ENCODE measurements at places on chromosomes 5 and 9.

GRCh38 chr9:72753266-72753893, 199.5 kb downstream of the ALDH1A1 start:
- no peak for DNase-seq

- DNase-seq, result no peak
These were observed 760.1 kb downstream of the MAT2B start for GRCh38 chr5:164265566-164265965.

- DNase-seq, result no peak
These were observed 10.5 kb downstream of the RPS14 start for GRCh38 chr5:150438873-150439546.

DNA sequence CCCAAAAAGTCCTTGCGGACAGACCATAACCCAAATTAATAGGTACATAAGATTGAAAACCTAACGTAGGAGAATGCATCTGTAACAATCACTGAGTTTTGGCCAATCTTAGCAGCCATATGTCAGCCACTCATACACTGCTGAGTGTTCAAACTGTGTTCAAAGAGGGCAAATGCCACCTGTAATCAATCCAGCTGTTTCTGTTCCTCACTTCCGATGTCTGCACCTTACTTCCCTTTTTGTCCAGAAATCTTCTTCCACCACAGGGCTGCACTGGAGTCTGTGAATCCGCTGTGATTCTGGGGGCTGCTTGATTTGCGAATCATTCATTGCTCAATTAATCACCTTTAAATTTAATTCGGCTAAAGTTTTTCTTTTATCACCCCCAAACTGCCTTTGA, 263.9 kb downstream of the ICE1 start:
- no peak for DNase-seq

GRCh38 chr5:159855476-159856191, 60.6 kb upstream of the ADRA1B start:
- DNase-seq, result no peak

- no peak for DNase-seq
These were observed 184.5 kb downstream of the DENND1A start for GRCh38 chr9:123745451-123745850.

GRCh38 chr5:79663212-79663611, 26.4 kb upstream of the CMYA5 start:
- DNase-seq, result no peak

GRCh38 chr5:177169271-177169670, 35.7 kb downstream of the NSD1 start:
- no peak for DNase-seq

DNA sequence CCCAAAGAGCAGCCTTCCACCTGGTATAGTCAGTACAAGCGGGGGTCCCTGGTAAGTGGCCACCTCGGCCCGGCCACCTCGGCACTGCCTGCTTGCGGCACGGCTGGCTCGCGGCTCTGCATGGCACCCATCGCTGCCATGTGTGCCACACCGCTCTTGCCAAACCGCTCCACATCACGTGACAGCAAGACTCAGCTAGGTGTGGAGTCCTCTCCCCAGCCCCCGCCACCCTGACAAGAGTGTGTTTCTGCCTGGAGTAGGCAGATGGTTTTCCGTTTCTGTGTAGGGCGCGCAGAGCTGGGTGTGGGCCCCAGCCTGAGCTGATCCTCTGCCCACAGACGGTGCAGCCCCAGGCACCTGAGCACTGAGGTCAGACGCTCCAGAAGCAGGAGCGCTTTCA, 50.5 kb upstream of the FCN2 start:
- peak; percentile 32 for DNase-seq

- no peak for DNase-seq
These were observed 629.7 kb downstream of the RAB3C start for GRCh38 chr5:59212596-59212995.

DNA sequence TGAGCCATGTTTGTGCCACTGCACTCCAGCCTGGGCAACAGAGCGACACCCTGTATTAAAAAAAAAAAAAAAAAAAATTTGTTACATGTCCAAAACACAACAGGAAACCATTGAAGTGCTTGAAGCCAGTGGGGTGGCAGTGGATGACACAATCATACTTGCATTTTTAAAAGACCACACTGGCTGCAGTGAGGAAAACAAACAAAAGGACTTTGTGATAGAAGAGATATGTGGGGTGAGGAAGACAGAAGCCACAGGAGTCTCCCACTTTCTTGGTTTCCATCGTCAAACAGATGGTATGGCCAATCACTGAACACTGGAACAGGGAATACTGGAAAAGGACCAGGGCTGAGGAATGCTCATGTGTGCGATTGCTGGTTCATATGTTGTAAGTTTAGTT, 20.9 kb upstream of the COMMD10 start:
- no peak for DNase-seq

DNA sequence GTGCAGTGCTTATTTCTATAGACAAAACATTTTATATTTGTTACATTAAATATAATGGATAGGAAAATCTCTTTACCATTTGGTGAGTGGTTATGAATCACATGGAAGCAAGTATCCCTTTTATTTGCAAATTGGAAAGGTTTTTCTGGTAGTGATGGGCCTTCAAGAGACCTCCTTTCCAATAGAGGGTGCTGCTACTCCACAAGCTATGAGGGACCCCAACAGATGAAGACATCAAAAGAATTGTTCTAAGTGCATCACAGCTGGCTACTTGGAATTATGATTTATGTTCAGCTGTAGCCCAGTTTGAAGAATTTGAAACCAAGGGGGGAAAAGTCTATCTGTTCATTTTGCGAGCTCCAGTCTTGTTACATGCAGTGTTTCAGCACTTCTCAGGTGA, 493.7 kb upstream of the SGCD start:
- peak; percentile 10 for DNase-seq

GRCh38 chr5:140107312-140108092, 6.4 kb upstream of the PURA start:
- DNase-seq, result peak; percentile 56

- DNase-seq, result no peak
These were observed 92.1 kb downstream of the CRB2 start for GRCh38 chr9:123447934-123448646.

- peak; percentile 48 for DNase-seq
These were observed at the start of gene INSYN2B for GRCh38 chr5:169980418-169981053. Gene INSYN2B, minus strand, starts transcription at chr5:169980495. Its CDS starts 96,597 bp downstream, at chr5:169883898.

- no peak for DNase-seq
These were observed 232.0 kb downstream of the CHSY3 start for GRCh38 chr5:130136300-130136699.

- no peak for DNase-seq
These were observed 140.4 kb downstream of the ESM1 start for GRCh38 chr5:54844905-54845566.

- DNase-seq, result no peak
These were observed 772.1 kb upstream of the DMAC1 start for GRCh38 chr9:8571643-8572042.

GRCh38 chr5:1445313-1445688, at the start of gene SLC6A3:
Gene SLC6A3, minus strand, starts transcription at chr5:1445440. Its CDS starts 2,243 bp downstream, at chr5:1443197.
- no peak for DNase-seq

- DNase-seq, result no peak
These were observed 35.6 kb downstream of the CCL28 start for GRCh38 chr5:43376496-43377140.

DNA sequence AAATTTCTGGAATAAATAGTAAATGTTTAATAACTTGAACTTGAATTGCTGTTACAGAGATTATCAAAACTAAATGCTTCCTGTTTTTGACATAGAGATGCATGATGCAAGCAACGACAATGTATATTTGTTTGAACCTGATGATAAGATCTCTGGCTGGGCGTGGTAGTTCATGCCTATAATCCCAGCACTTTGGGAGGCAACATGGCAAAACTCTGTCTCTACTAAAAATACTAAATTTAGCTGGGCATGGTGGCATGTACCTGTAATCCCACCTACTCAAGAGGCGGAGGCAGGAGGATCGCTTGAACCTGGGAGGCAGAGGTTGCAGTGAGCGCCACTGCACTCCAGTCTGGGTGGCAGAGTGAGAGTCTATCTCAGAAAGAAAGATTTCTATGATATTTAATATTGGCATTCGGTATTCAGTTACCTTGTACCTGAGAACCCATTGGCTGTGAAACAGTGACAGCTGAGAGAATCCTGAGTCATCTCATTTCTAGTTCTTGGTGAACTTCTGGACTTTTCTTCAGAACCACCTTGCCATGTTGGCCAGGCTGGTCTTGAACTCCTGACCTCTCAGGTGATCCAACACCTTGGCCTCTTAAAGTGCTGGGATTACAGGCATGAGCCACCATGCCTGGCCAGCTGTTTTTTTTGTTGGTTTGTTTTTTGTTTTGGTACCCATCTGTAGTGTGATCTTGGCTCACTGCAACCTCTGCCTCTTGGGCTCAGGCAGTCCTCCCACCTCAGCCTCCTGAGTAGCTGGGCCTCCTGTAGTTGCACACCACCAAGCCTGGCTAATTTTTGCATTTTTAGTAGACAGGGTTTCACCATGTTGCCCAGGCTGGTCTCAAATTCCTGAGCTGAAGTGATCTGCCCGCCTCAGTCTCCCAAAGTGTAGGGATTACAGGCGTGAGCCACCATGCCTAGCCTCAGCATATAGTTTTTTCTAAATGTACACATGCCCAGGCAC, 10.0 kb upstream of the FGF18 start:
- DNase-seq, result no peak

DNA sequence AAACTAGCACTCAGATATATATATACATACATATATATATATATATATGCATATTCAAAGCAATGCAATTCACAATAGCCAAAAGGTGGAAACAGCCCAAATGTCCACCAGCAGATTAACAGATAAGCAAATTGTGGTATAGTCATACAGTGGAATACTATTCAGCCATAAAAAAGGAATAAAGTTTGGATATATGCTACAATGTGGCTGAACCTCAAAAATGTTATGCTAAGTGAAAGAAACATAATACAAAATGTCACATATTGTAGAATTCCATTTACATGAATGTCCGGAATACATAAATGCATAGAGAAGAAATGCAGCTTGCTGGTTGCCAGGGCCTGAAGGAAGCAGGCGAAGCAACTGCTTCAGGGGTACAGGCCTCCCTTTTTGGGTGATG, 143.4 kb downstream of the ATPSCKMT start:
- no peak for DNase-seq

DNA sequence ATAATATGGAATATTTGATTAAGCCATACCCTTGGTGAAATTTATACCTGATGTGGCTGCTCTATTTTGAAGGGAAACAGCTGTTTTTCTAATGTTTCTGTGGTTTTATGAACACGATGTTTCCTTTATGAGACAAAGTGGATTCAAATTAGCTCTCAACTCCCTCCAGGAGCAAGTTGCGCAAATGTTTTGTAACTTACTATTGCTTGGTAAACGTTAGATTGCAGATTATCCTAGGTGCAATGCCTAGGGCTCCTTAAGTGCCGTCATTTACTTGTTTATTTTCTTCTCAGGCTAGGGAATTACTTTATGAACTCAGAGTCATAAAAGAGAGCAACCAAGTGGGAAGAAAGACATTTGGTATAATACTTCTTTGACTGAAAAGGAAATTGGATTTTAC, 763.1 kb downstream of the TAF11L14 start:
- DNase-seq, result no peak

DNA sequence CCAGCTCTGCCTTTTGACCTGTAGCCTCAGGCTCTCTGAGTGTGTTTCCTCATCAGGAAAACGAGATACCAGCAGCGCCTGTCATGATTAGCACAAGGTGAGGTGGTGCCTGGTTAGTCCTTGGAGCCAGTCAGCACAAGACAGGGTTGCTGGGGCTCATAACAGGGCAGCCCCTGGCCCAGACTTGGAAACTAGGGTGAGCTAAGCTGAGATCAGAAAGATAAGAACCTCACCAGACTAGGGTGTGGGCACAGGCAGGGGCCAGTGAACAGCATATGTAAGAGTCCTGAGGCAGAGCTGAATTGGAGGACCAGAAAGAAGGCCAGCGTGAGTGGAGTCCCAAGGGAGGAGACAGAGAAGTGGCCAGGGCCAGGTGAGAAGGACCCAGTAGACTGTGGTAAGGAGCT, 42.7 kb upstream of the FUBP3 start:
- no peak for DNase-seq

- DNase-seq, result no peak
These were observed 65.0 kb downstream of the IRX1 start for GRCh38 chr5:3660630-3661029.

GRCh38 chr9:134325813-134326723, at the start of gene RXRA:
Gene RXRA, plus strand, starts transcription at chr9:134326455. Its CDS starts 177 bp downstream, at chr9:134326632.
- peak; percentile 30 for DNase-seq

- no peak for DNase-seq
These were observed 16.8 kb downstream of the CLINT1 start for GRCh38 chr5:157842185-157842584.

DNA sequence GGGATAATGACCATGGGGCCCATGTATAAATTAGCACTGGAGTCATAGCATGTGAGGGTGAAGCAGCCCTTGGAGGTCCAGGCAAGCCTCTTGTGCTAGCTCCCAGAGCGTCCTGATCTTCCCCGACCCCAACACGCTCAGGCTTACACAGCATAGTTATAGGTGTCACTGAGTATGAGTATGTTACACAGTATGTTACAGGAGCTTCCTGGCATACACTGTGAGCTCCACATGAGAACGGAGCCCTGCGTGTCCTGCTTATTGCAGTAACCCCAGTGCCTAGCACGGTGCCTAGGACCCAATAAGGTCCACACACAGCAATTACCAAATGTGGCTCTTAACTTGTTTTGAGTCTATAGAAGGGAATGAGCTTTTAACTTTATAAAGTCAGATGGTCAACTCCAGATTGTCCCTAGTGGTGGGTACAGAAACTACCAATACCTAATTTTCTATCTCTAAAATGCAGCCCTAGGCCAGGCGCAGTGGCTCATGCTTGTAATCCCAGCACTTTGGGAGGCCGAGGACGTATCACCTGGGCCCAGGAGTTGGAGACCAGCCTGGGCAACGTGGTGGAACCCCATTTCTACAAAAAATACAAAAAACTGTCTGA, 64.1 kb downstream of the PLAC8L1 start:
- DNase-seq, result no peak

GRCh38 chr9:17031546-17031945, 103.3 kb upstream of the CNTLN start:
- DNase-seq, result no peak

DNA sequence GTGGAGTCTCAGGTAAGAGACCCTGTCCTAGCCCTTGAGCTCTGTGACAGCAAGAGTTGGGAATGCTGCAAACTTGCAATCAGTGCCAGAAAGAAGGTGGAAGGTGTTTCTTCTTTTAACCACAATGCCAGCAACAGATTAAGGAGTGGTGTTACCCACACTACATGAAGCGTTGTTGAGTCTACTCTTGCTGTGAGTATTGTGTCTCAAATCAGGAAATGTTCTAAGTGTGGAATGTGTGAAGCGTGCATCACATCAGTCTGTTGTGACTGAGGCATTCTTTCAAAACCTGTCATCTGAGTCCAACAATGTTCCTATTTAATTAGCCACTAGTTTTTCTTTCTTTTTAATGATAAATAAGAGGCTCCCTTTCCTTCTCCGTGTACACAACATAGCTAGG, 2.9 kb upstream of the LURAP1L start:
- DNase-seq, result no peak

- no peak for DNase-seq
These were observed 26.9 kb downstream of the MTX3 start for GRCh38 chr5:79964136-79964535.

DNA sequence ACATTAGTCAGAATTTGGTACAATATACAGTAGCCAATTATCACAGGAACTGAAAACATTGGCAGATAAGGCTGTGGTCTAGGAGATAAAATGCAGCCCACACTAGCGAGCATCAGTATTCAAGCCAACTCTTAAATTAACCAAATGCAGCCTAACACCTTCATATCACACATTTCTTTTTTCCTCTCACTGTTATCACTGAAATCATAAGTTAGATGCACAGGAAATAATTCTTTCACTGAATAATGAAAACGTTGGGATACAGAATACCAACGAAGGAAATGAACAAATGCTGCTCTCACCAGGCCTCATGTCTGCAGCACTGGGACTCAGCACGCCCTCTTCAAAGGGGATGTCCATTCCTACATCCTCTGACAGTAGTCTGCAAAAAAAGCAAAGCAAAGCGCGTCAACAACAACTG, 109.1 kb upstream of the PCA3 start:
- DNase-seq, result no peak
